Articular chondrocyte of knee joint (primary cell): ENCODE measurements at places on chromosomes 1 and 21. TPM values are rescaled to one million over a fixed set of nuclear protein-coding genes. Genes with fewer than 3 reads are reported as not detected.

FOXD3 gene
- not detected in 2 replicates for total RNA-seq

LRRC39 gene
- 0.39 and 0.76 TPM in 2 replicates for total RNA-seq

FAM131C gene
- 0.26 TPM in 1 of 2 replicates, not detected in the other for total RNA-seq

SIM2 gene
- total RNA-seq: 5.2 and 8.4 TPM in 2 replicates

SLC45A3 gene
- total RNA-seq: 0.39 and 0.54 TPM in 2 replicates

SOX13 gene
- total RNA-seq: 1.5 and 1.8 TPM in 2 replicates

MT1HL1 gene
- not detected in 2 replicates for total RNA-seq

OR2G6 gene
- under 0.01 TPM in 1 of 2 replicates, not detected in the other for total RNA-seq

NHLH2 gene
- total RNA-seq: not detected in 2 replicates

SLFNL1 gene
- 0.43 and 0.65 TPM in 2 replicates for total RNA-seq

TNFRSF8 gene
- 0.13 and 0.22 TPM in 2 replicates for total RNA-seq

CFHR4 gene
- total RNA-seq: not detected in 2 replicates

ZSWIM5 gene
- 0.26 and 0.86 TPM in 2 replicates for total RNA-seq

CR1L gene
- total RNA-seq: not detected in 2 replicates
